Caco-2 (cell line): ENCODE measurements at places on chromosomes 7 and 10. TPM values are rescaled to one million over a fixed set of nuclear protein-coding genes. Genes with fewer than 3 reads are reported as not detected.

GRCh38 chr10:125868372-125868975 is 12.6 kb downstream of the DHX32 start:
- DNase-seq = peak; percentile 56
- H3K4me3 ChIP-seq = no peak overlapping the region
- H3K27ac ChIP-seq = no peak overlapping the region
- H3K27me3 ChIP-seq = no peaks in the 10 kb centered on the region
- H3K36me3 ChIP-seq = no peaks in the 10 kb centered on the region

GRCh38 chr7:8371742-8372141 is 61.7 kb upstream of the NXPH1 start:
- no peak overlapping the region for H3K4me3 ChIP-seq
- H3K4me1 ChIP-seq = no peaks in the 10 kb centered on the region
- no peak for DNase-seq

- H3K36me3 ChIP-seq = no peaks in the 10 kb centered on the region
- H3K27ac ChIP-seq = no peak overlapping the region
- H3K27me3 ChIP-seq = no peaks in the 10 kb centered on the region
Measured at GRCh38 chr10:62446627-62447026, 72.5 kb downstream of the ZNF365 start.

DNA sequence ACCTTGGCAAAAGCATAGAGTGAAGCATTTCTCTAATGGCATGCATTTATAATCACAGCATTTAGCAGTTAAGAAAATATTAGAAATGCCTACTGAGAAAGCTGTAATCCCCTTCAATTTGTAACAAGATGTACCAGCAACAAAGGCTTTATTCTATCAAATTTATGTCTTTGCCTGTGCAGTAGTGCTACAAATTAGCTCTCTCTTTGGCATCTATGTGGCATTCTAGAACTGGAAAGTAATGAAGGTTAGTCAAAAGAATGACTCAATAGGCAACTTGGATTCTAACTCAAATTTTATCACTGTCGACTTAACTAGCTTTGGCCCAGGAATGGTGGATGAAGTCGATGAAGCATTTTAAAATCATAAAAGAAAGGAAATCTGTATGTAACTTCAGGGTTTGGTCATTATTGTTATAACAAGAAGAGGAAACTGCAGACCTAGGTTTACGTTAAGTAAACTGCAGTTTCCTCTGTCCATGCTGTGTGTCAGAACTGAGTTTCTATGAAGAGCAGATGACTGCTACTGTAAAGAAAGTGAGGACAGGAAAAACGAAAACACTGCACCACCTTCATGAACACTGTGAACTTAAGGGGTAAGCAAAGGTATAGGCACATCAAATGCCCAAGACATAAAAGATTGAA is 140.0 kb downstream of the RAPGEF5 start:
- H3K4me3 ChIP-seq = no peak overlapping the region
- H3K4me1 ChIP-seq = no peaks in the 10 kb centered on the region
- no peak for DNase-seq
- H3K27me3 ChIP-seq = no peaks in the 10 kb centered on the region
- no peaks in the 10 kb centered on the region for H3K36me3 ChIP-seq
- no peak overlapping the region for H3K27ac ChIP-seq

DNA sequence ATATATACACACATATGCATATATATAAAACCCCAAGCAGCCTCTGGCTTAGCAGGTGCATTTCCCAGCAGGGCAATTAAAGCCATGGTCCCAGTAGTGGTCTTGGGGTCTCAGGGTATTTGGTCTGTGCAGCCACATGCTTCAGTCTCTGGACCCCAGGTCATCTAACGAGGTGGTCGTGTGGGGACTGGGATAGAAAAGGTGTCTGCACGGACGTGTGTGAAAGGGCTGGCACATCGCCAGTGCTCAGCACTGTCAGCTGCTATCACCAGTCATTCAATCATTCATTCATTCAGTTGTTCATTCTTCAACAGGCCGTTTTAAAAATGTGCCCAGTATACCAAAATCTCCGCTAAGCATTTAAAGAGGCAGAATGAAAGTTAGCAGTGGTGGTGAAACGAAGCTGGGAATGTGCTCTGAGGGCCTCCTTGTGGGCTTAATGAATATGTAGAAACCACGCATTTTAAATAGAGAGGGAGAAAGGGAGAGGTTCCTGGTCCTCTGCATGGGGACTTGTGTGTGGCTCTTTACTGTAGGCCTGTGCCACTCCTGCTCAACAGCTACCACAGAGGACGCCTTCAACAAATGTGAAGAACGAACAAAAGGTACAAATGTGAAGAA is 170.4 kb downstream of the EGFR start:
- H3K36me3 ChIP-seq = peaks cover 9% of the 10 kb centered on the region
- no peaks in the 10 kb centered on the region for H3K27me3 ChIP-seq
- H3K4me1 ChIP-seq = peaks cover 66% of the 10 kb centered on the region
- H3K4me3 ChIP-seq = peak overlapping the region; percentile 20; the same call in 1 of the 2 replicates
- H3K27ac ChIP-seq = peak overlapping the region; percentile 78
- DNase-seq = no peak

DNA sequence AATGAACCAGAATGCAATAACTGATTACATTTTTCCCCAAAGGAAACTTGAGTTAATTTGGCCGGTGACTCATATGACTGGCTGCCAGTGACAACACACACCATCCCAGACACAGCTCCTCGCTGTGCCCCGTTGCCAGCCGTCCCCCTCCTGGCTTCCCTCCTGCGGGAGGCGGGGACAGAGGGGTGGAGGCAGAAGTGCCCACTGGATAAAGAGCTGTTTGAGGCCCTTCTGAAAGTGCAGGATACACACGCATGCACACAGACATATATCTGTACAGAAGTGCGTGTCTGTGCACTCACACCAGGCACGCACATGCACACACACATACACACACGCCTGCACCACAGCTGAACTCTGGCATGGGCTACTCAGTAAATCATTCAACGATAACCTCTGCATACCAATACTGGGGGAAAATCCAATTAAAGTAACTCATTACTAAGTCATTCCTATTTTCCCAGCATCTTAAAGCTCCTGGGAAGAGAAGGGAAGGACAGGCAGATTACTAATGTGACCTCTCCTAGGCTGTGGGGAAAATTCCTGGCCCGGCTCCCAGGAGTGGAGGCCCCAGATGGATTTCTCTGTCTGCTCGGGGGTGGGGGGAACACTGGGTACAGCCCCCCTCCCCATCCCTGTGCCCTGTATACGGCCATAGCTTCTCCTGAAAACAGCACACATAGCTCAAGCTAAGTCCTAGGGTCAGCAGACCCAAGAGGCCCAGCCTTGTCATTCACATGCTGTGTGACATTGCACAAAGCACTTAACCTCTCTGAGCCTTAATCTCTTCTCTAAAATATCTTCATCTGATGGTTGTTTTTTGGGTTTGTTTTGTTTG is 52.3 kb upstream of the MYL10 start:
- DNase-seq = no peak
- no peak overlapping the region for H3K27ac ChIP-seq
- H3K4me1 ChIP-seq = no peaks in the 10 kb centered on the region
- no peaks in the 10 kb centered on the region for H3K27me3 ChIP-seq
- no peak overlapping the region for H3K4me3 ChIP-seq

DNA sequence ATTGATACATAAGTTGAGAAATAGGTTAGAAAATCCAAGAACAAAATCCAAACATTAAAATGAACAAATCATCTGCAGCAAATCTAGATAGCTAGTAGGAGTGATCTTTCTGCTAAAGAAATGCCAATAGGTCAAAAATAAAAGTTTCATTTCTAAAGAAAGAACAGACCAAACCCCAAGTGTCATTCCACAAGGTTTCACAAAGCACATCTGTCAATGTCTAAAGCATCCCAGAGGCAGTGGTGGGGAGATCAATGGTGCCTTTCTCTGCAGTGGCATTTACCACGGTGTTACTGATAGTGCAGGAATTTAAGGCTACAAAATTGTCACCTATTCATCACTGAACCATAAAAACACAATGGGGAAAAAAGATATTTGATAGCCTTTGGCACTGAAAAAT is 147.9 kb downstream of the PARD3 start:
- DNase-seq = peak; percentile 38
- H3K27ac ChIP-seq = peak overlapping the region; percentile 26
- H3K4me1 ChIP-seq = peaks cover 15% of the 10 kb centered on the region
- H3K4me3 ChIP-seq = no peak overlapping the region
- H3K27me3 ChIP-seq = no peaks in the 10 kb centered on the region

- H3K4me1 ChIP-seq = no peaks in the 10 kb centered on the region
- DNase-seq = no peak
- H3K36me3 ChIP-seq = peaks cover 6% of the 10 kb centered on the region
- no peaks in the 10 kb centered on the region for H3K27me3 ChIP-seq
- H3K4me3 ChIP-seq = no peak overlapping the region
Measured at GRCh38 chr7:155741805-155742204, 70.5 kb downstream of the SHH start.

- DNase-seq = no peak
- no peak overlapping the region for H3K4me3 ChIP-seq
- peaks cover 1% of the 10 kb centered on the region; the same call in 1 of the 2 replicates for H3K27me3 ChIP-seq
- no peaks in the 10 kb centered on the region for H3K36me3 ChIP-seq
- no peaks in the 10 kb centered on the region; the same call in 1 of the 2 replicates for H3K4me1 ChIP-seq
- H3K27ac ChIP-seq = no peak overlapping the region
Measured at GRCh38 chr7:41874201-41874785, 171.4 kb upstream of the INHBA start.

DNA sequence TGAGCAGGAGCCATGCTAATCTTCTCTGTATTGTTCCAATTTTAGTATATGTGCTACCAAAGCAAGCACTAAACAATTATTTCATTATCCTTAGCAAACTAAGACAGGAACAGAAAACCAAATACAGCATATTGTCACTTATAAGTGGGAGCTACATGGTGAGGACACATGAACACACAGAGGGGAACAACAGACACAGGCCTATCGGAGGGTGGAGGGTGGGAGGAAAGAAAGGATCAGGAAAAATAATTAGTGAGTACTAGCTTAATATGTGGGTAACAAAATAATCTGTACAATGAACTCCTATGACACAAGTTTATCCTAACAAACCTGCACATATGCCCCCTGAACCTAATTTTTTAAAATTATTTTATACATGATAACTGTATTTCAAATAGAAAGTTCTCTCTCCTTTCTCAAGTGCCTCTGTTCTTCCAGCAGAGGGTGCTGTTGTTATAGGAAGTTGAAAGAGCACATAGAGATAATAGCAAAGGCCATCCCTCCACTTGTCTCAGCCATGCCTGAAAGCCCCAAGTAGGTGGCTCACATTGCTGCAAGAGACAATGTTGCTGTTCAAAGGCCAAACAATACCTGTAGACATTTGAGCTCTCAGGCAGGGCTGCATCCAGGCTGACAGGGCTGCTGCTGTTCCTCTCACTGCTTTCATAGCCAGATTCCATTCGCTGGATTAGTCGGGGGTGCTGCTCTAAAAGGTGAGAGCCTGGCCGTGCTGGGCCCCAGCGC is 33.4 kb upstream of the PPP3CB start:
- no peak overlapping the region for H3K27ac ChIP-seq
- no peak overlapping the region for H3K4me3 ChIP-seq
- peaks cover 3% of the 10 kb centered on the region for H3K36me3 ChIP-seq
- H3K4me1 ChIP-seq = peaks cover 3% of the 10 kb centered on the region; the same call in 1 of the 2 replicates
- peak; percentile 86 for DNase-seq

GRCh38 chr10:132608511-132609195 is 71.1 kb downstream of the INPP5A start:
- H3K36me3 ChIP-seq = no peaks in the 10 kb centered on the region
- no peak overlapping the region for H3K27ac ChIP-seq
- H3K27me3 ChIP-seq = no peaks in the 10 kb centered on the region
- H3K4me1 ChIP-seq = no peaks in the 10 kb centered on the region

Gene LEP
- not detected in 2 replicates for total RNA-seq

Gene SEMA3D
- 0.61 and 0.84 TPM in 2 replicates for total RNA-seq

Gene ADRB1
- total RNA-seq = 2.1 and 2.3 TPM in 2 replicates

Gene LIPJ
- total RNA-seq = not detected in 2 replicates

Gene GRID2IP
- 0.65 and 0.95 TPM in 2 replicates for total RNA-seq

Gene FGL2
- total RNA-seq = not detected in 2 replicates

Gene CEP55
- total RNA-seq = 64.5 and 65.3 TPM in 2 replicates

Gene CNOT4
- total RNA-seq = 22.0 and 22.6 TPM in 2 replicates

Gene GNA12
- 59.3 and 63.8 TPM in 2 replicates for total RNA-seq

Gene CDC14C
- total RNA-seq = not detected in 2 replicates

Gene CCL26
- total RNA-seq = not detected in 2 replicates
